ENCODE measurements at places on chromosomes 11 and 22.

DNA sequence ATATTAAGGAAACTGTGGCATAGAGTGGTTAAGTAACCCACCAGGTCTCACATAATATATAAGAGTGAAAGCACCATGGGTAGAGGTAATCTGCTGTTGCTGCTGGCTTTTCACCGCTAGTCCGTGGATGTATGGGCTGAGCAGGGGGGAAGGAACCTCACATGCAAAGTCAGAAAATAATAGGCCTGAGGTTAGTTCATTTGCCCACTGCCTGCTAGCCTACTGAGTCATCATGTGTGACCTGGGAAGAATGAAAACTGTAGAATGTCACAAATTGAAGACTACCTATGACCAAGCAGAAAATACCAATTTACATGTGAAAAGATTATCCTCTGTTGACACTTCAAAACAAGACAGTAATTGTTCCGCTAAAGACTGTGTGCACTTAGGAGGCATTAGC, 560.1 kb upstream of the FAT3 start:
- no peak for DNase-seq

GRCh38 chr11:14854057-14854456, 38.0 kb downstream of the CYP2R1 start:
- DNase-seq, result no peak

- no peak for DNase-seq
These were observed 2.3 kb downstream of the SIK2 start for GRCh38 chr11:111604392-111605009.

GRCh38 chr11:124069429-124070401, 28.6 kb upstream of the OR10G7 start:
- DNase-seq, result peak; percentile 25

GRCh38 chr22:47629273-47629711, 866.8 kb downstream of the TBC1D22A start:
- no peak for DNase-seq

GRCh38 chr11:20017320-20017719, 143.0 kb downstream of the DBX1 start:
- DNase-seq, result no peak

- DNase-seq, result no peak
These were observed 39.8 kb downstream of the C11orf58 start for GRCh38 chr11:16778286-16778685.

DNA sequence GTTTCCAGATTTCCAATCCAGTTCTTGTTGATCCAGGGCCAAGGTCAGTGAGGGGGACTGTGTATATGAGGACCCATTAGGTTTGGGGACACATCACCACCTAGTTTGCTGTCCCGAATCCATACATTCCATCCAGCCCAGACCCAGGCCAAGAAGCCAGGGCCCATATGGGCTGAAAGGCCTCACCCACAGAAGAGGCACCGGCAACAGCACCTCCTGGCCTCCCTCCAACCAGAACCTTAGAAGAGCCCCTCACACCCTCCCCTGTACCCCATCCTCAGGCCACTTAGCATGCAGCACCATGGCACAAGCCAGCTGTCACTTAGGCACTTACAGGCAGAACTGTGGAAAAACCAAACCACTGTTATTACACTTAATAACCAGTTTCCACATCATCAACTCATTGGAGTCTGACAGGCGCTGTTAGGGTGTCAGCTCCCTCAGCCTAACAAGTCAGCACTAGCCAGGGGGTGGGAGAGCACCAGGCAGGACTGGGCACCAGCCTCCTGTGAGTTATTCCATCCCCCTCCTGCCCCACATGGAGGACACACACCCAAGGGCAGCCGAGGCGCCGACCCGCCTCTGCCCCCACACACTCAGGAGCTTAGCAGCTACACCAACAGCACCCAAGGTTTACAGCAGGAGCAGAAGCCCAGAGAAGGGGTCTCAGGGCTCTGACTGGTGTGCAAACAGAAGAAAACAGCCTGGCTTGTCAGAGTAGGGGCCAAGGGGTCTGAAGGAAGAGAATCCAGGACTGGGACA, 132.0 kb downstream of the BUD13 start:
- DNase-seq, result no peak

DNA sequence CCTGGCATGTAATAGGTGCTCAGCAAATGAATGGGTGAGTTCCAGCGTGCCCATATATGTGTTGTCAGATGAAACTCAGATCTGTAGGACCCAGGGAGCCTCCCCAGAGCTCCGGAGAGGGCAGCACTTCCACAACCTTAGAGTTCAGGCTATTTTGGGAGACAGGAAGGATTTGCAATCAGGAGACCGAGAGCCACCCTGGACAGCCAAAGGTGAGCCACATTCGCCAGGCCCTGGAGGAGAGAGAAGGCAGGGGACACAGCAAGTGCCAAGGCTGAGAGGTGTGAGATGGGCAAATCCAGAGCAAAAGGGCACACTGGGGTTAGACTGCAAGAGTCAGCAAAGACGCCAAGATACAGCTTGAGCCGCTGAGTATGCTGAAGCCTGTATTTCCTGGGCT, 66.4 kb downstream of the CD82 start:
- peak; percentile 1 for DNase-seq

GRCh38 chr11:40280159-40281051, 1179.0 kb downstream of the LRRC4C start:
- no peak for DNase-seq

DNA sequence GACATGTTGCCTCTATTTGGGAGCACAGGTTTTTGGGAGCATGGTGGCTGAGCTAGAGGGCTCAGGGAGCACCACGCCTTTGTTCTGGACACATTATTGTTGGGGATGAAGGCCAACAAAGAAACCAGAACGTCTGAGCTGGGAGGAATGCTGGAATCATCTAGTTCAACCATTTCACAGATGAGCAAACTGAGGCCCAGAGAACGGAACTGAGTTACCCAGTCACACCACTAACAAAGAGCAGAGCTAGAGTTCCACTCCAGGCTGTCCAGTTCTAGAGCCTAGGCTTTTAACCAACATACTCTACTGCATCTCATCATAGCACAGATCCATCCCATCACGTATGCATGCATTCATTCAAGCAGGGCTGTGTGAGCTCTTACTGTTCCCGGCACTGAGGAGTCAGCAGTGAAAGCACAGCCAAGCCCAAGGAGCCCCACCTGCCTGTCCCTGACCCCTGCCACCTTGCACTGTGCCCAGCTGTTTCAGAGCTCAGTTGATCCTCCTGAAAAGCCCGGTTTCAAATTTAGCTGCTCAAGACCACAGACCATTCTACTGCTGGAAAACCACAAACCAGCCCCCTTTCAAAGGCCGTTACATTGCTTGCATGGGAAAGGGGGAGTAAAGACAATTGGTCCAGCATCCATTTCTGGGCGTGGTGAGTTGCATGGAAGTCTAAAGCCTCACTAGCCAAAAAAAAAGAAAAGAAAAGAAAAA, 16.9 kb upstream of the TCF20 start:
- DNase-seq, result no peak

GRCh38 chr11:2681408-2682145, 18.2 kb downstream of the KCNQ1OT1 start:
- DNase-seq, result no peak

DNA sequence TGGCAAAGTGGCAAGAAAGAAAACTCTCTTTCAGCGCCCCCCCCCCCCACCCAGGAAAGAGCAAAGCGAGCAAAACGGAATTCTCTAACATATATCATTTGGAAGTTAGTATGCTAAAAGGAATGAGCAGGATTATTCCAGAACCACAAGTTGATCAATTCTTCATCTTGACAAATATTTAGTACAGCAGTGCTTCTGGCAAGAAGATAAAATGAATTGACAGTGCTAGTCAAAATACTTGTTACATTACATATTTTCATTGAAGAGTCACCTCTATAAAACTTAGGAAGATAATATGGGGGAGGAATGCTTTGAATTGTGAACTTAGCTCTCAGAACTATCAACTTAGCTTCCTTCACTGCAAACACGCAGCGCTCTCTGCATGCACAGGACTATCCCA, 377.4 kb downstream of the DYNC2H1 start:
- no peak for DNase-seq

DNA sequence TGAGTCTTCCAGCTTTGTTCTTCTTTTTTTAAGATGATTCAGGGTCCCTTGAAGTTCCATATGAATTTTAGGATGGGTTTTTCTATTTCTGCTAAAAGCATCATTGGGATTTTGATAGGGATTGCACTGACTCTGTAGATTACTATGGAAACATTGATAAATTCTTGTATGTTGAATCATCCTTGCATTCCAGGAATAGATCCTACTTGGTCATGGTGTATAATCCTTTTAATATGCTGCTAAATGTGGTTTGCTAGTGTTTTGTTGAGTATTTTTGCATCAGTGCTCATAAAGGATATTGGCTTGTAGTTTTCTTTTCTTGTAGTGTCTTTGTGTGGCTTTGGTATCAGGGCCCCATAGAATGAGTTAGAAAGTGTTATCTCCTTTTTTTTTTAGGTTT, 34.9 kb upstream of the PHOX2A start:
- no peak for DNase-seq

GRCh38 chr11:11346303-11346702, 6.7 kb downstream of the CSNK2A3 start:
- no peak for DNase-seq

DNA sequence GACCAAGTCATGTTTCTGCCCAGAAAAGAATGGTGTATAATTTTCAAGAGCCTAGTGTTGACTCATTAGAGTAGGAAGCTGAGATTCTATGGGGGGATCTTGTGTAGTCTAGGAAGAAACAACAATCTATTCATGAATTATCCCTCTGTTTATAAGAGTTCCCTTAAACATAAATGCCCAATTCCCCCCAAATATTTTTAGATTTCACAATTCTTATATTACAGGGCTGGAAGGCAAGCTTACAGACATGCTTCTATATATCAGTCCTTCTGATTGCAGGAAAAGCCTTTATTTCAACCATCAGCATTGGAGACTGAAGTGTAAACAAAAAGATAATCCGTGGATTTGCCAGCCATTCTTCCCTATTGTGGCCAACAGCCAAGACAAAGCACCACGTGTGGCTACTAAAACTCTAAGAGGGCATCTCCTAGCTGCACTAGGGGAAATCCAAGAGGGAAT, 71.4 kb downstream of the NAT10 start:
- no peak for DNase-seq

- DNase-seq, result no peak
These were observed 38.5 kb upstream of the SCN3B start for GRCh38 chr11:123692961-123693360.

GRCh38 chr11:8122173-8122764, 41.3 kb downstream of the TUB start:
- no peak for DNase-seq

GRCh38 chr11:106913141-106913540, 105.1 kb downstream of the GUCY1A2 start:
- DNase-seq, result no peak

DNA sequence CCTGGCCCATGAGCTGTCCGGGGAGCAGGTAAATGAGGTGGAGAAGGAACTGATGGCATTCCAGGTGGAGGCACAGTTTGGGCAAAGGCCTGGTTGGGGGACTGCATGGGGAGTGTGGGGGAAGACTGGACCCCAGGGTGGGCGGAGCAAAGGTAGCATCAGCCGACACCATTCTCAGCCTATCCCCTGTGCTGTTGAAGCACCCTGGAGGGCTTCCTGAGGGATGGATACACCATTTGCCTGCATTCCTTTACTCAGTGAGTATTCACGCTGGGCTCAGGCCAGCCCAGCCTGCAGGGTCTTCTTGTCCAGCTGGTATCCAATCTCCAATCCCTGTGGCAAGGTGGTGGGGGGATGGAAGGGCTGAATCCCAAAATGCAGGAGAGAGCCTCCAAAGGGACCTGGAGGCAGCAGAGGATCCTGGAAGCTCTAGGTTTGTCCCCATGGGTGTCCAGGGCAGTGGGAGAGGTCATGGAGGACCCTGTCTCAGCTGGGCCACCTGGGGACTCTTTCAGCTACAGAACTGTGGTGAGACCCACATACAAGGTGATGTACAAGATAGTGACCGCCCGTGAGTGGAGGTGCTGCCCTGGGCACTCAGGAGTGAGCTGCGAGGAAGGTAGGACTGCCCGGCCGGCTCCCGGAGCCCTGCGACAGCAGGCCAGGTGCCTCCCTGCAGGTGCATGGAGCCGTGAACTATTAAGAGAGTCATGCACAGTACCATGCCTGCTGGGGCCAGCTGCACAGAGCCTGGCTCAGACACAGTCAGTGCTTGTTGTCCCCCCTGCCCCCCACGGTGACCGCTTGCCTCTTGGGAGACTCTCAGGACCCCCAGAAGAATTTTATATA, 9.5 kb downstream of the EMID1 start:
- DNase-seq, result no peak

DNA sequence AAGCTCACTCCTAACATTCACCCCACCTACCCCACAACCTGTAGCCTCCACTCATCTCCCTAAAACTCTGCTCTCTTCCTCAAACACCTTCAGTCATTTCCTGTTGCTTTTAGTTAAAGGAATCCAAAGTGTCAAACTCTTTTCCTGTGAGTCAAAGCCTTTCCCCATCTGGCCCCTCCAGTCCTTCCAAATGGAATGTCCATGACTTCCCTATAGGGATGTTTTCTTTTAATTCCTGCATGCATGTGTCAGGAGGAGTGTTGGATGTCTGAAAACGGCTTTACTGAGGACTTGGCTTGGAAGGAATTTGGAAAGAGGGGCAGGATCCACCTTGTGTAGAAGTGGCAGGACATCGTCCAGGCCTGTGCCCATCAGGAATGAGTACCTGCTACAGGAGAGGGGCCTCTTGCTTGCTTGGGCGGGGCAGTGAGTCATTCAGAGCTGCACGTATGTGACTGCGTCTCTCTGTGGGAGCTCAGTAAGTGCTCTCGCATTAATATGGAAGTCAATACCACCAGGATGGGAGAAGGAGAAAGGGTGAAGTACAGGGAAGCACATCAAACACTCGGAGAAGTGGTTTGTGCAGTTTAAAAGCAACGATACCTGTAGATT, 491.9 kb downstream of the OPCML start:
- no peak for DNase-seq

- DNase-seq, result no peak
These were observed 19.4 kb upstream of the CTSD start for GRCh38 chr11:1782831-1783724.

- no peak for DNase-seq
These were observed 1.2 kb upstream of the MIOX start for GRCh38 chr22:50485221-50486131.

- no peak for DNase-seq
These were observed 21.2 kb downstream of the ARL14EP start for GRCh38 chr11:30344085-30344484.

- DNase-seq, result no peak
These were observed 68.8 kb downstream of the SPECC1L start for GRCh38 chr22:24339452-24339747.

DNA sequence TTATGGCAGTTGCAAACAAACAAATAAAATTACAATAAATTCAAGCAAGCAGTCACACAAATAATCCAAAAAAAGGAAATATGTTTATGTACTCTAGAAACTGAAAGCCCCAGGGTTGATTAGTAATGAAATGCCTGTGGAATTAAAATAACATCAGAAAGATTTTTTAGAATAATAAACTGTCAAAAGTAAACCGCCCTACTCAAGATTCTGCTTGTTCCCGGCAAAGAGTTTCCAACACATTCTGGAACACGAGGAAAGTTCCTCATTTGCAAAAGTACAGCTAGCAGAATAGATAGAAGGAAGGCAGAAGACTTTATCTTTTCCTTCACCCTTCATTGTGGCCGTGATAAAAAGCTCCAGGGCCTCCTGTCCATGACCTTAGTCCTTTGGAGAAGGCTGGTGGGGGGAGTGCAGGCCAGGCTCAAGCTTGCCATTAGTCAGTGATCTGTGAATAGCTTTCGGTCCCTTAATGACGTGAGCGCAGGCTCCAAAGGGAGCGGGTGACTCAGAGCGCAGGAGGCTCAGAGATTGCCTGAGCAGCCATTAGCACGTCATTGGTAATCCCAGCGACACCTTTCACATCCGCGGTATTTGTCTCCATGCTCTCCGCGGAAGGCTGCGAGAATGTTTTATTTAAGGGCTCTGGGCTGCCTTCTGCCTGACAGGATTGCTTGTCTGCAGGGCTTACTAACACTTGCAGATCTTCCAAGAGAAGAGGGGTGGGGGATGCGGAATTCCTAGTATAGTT, 458.3 kb downstream of the METTL15 start:
- no peak for DNase-seq
